Activated naive CD8-positive, alpha-beta T cell treated with anti-CD3 and anti-CD28 coated beads for 36 hours (primary cell): ENCODE measurements at places on chromosomes 2 and 18.

DNA sequence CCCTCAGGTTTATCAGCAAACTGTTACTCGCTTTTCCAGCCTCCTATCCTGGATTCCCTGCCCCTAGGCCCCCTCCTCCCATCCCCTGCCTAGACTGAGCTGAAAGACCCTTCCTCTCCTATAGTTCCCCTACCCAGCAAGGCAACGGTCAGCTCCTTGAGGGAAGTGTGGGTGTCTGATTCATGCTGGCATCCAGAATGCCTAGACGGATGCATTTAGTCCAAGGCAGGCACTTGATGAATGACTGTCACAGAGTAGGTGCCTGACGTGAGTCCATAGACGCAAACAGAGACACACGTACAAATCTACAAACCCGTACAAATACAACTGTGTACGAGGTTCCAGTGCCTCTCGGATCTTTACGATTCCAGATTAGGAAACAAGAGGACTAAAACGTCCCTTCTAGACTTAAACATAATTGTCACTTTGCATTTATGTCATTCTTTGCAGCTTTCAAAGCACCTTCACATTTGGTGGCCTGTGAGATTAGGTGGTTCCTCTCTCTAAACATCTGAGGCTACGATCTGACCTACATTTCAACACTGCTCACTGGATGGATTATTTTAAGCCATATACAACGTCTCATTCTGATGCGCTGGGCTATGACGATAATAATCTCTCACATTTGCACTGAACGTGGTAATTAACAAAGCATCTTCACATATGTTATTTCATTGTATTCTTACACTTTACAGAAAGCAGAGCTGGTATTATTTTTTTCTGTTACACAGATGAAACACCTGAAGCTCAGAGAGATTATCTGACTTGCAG is 36.7 kb downstream of the DNMT3A start:
- no peak for DNase-seq

DNA sequence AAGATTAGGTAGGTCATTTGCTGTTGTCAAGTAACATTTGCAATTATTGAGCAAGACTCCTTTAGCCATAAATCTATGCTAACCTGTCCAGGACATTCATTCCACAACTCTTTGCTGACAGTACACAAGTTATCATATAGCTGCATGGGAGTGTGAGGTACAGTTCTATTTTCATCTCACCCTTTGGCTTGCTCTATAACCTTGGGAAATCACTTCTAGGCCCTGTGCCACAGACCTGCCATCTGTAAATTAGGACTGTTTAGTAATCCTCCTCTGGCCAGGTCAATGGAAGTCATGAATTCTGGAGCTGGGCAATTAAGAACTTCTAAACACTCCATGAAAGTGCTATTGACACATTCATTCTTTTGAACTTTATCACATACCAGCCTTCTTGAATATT is 34.6 kb upstream of the PAIP2B start:
- no peak for DNase-seq

DNA sequence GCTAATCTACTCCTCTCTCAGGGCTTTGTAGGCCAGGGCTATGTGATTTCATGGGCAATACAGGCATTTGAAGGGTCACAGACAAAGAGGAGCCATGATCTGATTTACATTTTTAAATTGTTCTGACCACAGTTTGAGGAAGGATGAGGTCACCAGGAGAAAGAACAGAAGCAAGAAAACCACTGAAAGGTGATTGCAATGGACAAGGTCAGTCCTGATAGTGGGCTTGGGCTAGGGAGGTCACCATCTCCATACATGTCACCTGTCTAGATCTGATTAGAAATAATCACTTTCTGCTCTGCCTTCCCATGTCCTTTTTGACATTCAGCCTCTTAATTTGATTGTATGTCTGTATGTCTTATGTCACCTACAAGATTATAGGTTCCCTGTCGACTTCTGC is 248.9 kb upstream of the CWC22 start:
- DNase-seq, result no peak

DNA sequence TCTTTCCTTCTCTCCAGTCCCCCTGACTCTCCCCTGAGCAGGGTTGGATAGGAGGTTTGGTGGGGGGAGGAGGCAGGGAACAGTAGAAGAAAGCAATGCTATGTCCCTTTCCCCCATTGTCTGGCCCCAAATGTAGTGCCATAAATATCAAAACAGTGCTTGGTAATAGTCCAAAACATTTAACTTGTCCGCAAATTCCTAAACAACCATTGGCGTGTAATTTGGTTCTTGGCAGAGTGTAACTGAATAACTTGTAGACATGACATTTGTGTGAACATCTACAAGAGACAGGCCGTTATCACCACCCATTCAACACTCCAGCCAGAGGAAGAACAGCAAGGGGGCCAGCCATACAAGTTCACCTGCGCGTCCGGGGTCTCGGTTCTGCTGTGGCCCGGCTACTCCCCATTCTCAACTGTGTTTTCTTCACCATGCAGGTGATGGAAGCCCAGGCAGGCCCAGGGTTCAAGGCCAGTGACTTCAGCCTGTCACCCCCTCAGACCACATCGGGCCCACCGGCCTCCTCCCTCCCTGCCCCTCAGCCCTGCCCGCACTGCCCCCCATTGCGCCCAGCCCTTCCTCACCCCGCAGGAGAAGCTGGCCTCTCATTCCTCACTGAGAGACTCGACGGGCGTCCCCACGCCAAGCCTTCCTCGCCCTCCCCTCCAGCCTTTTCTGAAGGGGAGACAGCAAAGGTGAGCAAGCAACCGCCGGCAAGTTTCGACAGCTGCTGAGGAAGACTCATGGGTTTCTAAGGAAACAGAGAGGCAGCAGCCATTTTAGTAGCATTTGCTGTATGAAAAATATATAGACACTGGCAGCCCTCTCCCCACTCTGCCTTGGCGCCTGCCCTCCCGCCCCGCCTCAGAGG is 699 bp upstream of the RAPGEF4 start:
- DNase-seq, result peak; percentile 42

DNA sequence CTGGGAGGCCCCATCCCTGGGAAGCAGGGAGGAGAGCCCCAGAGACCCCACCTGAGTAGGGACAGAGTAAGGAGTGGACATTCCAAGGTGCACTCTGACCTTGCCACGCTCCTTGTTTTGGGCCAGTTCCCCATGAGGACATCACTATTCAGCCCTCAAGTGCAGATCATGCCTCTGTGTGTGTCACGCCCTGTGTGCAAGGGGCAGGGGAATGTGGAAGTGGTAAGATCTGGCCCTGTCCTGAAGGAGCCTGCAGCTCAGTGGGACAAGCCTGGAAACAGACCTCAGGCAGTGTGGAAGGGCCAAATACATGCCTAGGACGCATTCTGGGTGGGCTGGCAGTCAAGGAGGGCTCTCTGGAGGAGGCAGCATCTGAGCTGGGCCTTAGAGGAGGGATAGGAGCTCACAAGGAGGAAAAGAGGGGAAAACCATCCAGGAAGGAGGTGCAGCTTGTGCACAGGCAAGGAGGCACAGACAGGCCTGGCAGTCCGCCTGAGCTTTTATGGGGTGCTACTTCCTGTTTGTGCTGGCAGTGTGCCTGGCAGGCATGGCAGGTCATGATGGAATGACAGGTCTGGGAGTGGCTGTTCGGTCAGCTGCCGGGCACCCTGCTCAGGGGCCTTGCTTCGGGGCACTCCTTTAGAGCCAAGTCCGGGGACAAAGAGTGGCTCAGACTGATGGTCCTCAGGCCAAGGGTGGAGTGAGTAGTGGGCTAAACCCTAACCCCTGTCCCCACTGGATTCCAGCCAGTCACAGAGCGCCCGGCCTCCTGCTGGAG is 3.3 kb downstream of the KLHL30 start:
- DNase-seq, result no peak

GRCh38 chr2:207503234-207503633 is 26.5 kb upstream of the CREB1 start:
- no peak for DNase-seq

DNA sequence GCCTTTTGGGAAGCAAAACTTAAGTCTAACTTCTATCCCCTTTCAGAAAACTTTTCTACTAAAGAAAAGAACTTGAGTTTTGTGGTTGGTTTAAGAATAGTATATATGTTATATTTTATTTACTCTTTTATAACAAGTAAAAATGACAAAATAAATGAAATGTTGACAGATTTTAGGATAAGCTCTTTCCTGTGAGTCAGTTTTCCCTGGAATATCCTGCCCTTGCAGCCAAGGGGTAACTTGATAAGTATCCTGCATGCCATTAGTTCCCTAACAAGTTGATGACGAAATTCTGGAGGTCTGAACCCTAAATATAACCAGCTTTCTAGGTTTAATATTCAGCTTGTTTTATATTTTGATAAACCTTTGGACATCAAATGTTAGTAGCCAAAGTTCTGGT is 7.3 kb upstream of the HTR2B start:
- no peak for DNase-seq

GRCh38 chr2:181239201-181239799 is 217.9 kb upstream of the ITGA4 start:
- DNase-seq, result no peak

- no peak for DNase-seq
Observed at GRCh38 chr2:168314236-168314635, 66.8 kb upstream of the STK39 start.

DNA sequence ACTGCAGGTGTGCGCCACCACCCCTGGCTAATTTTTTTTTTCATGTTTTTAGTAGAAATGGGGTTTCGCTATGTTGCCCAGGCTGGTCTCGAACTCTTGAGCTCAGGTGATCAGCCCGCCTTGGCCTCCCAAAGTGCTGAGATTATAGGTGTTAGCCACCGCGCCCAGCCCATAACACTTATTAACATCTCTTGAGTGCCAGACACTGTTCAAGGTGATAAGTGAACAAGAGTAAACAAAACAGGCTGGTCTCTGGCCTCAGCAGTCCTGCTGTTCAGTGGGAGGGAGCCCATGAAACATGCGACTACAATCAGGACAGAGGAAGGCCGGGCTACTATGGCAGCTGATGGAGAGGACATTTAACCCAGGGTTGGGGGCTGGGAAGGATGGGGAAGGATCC is 42.3 kb downstream of the KCTD1 start:
- no peak for DNase-seq

GRCh38 chr18:33205777-33206176 is 234.7 kb downstream of the CCDC178 start:
- no peak for DNase-seq

DNA sequence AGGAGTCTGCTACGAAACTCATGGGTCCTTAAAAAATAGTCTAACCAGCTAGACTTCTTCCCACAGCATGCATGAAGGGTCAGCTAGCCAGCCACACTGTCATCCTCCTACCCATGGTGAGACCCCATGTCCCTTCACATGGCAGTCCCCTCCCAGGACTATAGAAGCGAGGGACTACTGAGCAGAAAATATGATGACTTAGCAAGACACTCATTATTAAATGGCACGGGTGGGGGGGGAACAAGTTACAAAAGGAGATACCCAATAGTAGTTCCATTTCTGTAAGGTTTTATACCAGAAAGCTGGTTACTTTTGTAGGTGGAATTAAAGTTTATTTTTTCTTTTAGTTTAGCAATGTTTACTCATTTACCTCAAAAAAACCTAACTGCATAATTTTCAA is 31.5 kb downstream of the ST8SIA5 start:
- DNase-seq, result no peak

GRCh38 chr2:130389783-130390182 is 33.9 kb downstream of the PTPN18 start:
- DNase-seq, result no peak

- DNase-seq, result no peak
Observed at GRCh38 chr2:46135228-46135855, 161.9 kb upstream of the EPAS1 start.

GRCh38 chr2:59665021-59665420 is 888.4 kb downstream of the BCL11A start:
- DNase-seq, result no peak

GRCh38 chr2:163198972-163199371 is 360.4 kb upstream of the KCNH7 start:
- DNase-seq, result no peak

GRCh38 chr2:178374865-178375264 is 76.1 kb downstream of the PRKRA start:
- DNase-seq, result no peak

GRCh38 chr2:172081221-172082022 is 3.9 kb upstream of the DLX1 start:
- DNase-seq, result no peak

DNA sequence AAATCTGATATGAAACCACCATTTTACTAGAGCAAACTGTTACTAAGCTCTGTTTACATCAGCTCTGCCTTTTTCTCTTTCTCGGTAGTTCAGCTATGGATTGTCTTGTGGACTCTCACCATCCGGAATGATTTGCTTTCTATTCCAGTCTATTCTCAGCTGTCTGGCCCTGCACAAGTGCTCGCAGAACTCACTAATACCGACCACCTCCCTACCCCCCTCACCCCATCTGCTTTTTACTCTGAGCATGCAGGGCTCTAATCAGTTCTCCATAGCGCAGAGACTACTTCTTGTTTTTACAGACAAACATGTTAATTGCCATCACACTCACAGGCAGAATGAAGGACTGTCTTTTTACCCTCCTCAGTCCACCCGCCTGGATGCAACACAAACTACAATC is 180.7 kb upstream of the POU3F3 start:
- DNase-seq, result no peak

DNA sequence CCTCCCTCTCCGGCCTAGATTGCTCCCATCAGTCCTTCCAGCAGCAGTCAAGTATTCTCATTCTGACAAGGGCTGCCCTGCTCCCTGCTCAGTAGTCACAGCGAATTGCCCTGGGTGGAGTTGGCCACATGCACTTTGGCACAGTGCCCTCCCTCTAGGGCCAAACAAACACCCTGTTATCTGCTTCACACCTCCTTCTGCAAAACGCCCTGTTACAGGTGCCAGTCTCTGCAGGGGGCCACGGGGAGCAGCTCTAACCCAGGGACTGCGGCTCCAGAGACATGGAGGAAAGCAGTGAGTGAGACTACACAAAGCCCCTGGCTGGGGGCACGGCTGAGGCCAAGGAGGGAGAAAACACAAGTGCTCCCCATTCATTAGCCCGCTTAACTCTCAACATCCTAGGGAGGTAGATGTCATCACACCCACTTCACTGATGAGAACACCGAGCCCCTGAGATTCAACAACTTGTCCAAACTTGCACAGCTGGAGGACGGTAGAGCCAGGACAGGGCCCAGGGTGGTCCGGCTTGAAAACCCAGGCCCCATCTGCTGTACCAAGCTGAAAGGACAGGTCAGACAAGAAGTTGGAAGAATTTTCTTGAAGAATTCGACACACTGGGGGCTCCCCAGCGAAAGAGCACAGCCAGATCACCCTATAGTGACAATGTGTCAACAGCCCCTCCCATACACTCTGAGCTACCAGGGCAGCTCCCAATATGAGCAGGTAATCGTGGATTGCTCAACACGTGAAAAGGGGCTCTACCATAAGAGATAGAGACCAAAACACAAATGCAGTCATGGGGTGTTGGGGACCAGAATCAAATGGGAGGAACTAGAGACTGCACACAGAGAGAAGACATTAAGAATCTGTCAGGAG is 8.7 kb upstream of the TFCP2L1 start:
- no peak for DNase-seq
